ENCODE measurements at places on chromosomes 3 and 15.
A peak's percentile ranks its signal among the peaks of the same experiment; 100 is the strongest.

- DNase-seq, result no peak
Observed at GRCh38 chr15:93493172-93493571, 404.2 kb upstream of the RGMA start.

DNA sequence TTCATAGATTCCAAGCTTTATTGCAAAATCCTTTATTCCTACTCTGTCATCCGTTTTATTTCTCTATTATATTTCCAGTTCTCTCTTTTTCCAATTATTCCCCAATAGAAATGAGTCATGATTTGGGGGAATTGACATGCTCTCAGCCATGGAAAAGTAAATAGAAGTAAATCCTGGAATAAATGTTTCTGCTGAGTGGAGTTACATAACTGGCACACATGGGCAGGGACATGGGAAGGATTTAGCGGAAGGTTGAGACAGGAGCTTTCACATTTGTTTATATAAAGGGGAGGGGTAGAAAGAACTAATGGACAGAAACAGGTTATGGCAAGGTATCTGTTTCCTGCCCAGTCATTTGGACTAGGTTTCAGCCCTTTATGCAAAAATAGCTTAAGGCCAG lies 221.6 kb downstream of the PLOD2 start:
- DNase-seq, result no peak

DNA sequence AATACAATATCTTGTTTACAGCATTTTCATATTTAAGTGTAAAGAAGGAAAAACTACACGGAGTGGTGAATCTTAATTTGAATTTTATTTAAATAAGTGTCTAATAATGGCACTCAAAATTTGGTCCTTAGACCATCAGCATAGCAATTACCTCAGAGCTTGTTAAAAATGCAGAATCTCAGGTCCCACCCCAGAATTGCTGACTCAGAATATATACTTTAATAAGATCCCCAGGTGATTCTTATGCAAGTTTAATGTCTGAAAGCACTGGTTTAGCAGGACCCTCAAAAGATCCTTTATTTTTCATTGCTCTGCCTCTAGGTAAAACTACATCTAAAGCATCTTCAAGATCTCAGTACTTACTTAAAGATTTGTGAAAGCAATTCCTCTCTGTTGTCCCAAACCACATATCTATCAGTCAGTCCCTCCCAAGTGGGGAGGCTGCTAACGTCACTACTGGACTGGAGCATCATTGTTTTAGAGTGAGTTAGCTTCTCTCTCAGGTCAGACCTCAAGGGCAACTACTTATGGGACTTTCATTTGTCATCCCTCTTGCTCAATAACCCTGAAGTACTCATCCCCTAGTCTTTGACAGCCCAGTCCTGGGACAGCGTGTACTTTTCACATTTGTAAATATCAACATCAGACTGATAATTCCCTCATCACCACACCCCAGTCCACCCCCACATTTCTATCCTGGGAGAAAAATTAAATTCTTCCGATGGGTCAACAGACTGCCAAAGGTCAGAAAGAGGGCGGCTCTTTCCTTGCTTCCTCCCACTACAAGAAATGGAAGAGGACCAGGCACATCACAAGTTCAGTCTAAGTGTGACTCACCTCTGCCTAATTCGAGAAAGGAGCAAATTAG lies 76.7 kb downstream of the CBLB start:
- DNase-seq, result no peak

DNA sequence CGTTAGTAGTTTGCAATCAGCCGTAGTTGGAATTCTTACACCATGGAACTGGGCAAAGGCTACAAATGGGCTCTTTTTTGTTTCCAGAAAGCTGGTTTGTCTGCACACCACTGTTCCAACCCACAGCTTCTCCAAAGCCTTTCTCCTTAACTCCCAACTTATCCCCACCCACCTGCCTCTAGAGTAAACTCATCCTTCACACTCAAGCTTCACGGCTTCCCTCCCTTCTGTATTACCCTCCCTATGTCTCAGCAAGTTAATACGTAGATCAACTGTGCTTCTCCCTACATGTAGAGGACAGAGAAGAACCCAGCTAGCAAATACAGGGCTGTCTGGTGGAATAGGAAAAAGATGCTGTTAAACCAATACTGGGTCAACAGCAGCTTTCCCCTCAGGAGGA lies 363.0 kb upstream of the IL12A start:
- no peak for DNase-seq

DNA sequence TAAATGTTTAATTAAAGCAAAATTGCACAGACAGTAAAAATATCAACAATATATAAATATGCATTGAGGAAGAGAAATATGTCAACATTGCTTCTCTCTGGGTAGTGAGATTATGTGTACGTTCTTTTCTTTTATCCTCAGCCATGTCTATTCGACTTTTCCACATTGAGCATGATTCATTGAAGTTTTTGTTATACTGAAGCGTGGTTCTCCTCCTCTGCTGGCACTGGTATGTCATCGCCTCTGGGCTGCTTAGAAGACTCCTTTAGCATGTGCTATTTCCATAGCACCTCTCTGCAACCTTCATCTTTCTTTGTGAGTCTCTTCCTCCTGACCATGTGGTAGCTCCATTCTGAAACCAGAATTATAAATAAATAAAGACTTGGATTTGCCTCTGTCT lies 65.8 kb upstream of the AKAP13 start:
- DNase-seq, result no peak

DNA sequence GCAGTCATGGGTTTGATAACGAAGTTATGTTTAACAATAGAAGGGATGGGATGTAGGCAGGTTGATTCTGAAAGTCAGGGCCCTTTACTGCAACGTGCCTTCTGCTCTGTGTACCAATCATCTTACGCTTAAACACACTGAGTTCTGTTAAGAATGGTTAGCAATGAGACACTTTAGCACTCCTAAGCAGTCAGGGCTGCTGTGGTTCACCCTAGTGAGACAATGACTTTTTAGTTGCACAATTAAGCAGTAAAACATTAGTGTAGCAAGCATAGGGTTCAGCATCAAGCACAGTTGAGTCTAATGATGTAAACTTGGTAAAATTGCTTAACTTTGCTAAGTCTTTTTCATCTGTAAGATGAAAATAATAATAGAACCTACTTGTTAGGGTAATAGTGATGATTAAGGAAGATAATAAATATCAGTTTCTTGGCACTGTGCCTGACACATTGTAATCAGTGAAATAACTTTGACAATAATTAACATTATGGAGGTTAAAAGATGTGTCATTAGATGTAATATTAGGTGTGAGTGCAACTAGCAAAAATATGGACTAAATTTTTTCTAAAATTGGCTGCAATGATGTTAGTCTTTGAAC lies 484.2 kb upstream of the THBS1 start:
- no peak for DNase-seq

GRCh38 chr3:177338697-177339219 lies 141.5 kb upstream of the TBL1XR1 start:
- DNase-seq, result no peak

GRCh38 chr15:78317145-78317836 lies 17.9 kb upstream of the SKIC8 start:
- peak; percentile 42 for DNase-seq

DNA sequence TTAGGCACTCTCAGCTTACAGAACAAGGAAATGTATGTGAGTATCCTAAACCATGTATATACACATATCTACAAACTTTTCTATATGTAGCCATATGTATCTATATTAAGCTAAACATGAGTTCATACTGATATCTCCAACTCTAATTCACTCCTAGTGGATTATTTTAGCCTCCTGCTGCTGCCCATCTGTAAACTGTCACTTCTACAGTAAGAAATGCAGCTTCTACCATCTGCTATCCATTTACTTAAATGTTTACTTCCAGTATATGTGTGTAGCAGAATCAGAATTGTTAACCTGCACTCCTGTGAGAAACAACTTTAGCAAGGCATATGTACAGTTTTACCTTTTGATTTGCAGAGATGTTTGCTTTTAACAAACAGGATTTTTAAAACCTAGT lies 478.5 kb upstream of the CBLB start:
- DNase-seq, result no peak

DNA sequence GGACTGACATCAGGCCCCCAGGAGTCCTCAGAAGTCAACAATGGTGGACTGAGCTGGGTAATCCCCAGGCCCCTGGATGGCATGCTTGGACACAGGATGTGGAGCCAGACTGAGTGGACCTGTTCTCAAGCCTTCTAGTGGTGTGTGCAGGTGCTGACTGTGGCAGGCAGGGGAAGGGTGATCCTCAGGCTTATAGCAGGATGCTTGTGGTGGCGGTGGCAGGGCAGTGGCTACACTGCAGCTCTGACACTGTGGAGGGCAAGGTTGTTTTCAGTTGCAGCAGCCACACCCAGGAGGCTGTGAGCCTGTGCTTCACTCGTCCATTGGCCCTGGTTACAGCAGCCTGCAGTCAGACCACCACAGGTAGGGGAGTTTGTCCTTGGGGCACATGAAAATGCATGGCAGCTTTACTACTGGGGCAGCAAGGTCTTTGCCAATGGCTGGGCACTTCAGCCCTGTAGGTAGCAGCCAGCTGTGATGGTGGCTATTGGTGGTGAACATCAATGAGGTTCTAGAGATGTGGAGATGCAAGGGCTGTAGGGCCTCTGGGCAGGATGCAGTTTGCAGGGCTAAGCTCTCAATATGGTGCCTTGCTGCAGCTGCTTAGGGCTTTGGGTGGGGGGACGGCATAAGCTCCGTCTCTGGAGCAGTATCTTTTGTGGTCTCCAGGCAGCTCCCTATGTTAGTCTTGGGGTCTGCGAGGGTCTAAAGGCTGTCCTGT lies 17.5 kb upstream of the MYO5A start:
- no peak for DNase-seq

- DNase-seq, result no peak
Observed at GRCh38 chr3:67653425-67654098, 850 bp downstream of the SUCLG2 start.

Measured in retina (tissue), 1 donor.